DMS79 treated with DMSO at 0.1 percent for 48 hours (cell line): ENCODE measurements at places on chromosomes 2 and 18.

DNA sequence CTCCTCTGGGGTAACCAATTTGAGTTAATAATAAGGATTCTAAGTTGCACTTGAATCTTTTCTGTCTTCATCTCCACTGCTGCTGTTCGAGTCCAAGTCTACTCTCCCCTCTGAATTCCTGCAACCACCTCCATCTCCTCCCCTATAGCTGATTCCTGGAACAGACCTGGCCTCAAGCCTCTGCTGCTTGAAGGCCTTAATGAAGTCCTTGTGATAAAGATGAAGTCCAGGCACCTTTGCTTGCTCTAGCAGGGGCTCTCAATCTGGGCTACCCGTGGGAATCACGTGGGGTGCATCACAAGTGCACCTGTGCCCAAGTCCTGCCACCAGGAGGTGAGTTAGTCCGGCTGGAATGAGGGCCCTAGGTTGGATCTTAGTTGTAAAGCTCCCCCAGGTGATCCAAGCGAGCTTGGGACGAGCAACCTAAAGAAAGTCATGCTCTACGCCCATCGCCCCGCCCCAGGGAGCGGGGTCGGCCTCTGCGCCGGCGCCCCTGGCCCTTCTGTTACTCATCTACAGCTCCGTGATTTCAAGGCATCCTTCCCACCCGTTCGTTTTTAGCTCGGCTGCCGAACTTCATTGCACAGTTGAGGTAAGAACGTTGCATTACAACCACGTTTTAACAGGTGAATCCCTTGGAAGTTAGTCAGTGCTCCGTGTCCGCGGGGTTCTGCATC is 905 bp upstream of the IAH1 start:
- no peak for DNase-seq

DNA sequence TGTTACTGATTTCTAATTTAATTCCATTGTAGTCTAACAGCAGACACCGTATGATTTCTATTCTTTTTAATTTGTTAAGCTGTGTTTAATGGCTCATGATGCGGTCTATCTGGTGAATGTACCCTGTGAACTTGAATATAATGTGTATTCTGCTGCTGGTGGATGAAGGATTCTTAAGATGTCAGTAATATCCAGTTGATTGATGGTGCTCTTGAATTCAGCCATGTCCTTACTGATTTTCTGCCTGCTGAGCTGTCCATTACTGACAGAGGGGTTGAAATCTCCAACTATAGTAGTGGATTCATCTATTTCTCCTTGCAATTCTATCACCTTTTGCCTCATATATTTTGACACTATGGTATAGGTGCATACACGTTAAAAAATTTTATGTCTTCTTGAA is 373.3 kb upstream of the RAB12 start:
- DNase-seq: no peak

- DNase-seq: no peak
Measured at GRCh38 chr2:184197413-184197812, 400.9 kb upstream of the ZNF804A start.

GRCh38 chr2:172428832-172429210 is 1.4 kb downstream of the ITGA6 start:
- DNase-seq: peak; percentile 78

GRCh38 chr18:46310258-46310657 is 206.1 kb downstream of the HAUS1 start:
- peak; percentile 38 for DNase-seq

- no peak for DNase-seq
Measured at GRCh38 chr2:218857371-218858137, 2.1 kb upstream of the WNT6 start.

GRCh38 chr2:239368321-239368720 is 32.5 kb downstream of the HDAC4 start:
- no peak for DNase-seq

GRCh38 chr18:46275370-46275769 is 171.2 kb downstream of the HAUS1 start:
- DNase-seq: no peak

- DNase-seq: no peak
Measured at GRCh38 chr2:47611771-47612170, 171.2 kb upstream of the MSH6 start.

- DNase-seq: no peak
Measured at GRCh38 chr2:213279116-213279620, 5.1 kb upstream of the SPAG16 start.

DNA sequence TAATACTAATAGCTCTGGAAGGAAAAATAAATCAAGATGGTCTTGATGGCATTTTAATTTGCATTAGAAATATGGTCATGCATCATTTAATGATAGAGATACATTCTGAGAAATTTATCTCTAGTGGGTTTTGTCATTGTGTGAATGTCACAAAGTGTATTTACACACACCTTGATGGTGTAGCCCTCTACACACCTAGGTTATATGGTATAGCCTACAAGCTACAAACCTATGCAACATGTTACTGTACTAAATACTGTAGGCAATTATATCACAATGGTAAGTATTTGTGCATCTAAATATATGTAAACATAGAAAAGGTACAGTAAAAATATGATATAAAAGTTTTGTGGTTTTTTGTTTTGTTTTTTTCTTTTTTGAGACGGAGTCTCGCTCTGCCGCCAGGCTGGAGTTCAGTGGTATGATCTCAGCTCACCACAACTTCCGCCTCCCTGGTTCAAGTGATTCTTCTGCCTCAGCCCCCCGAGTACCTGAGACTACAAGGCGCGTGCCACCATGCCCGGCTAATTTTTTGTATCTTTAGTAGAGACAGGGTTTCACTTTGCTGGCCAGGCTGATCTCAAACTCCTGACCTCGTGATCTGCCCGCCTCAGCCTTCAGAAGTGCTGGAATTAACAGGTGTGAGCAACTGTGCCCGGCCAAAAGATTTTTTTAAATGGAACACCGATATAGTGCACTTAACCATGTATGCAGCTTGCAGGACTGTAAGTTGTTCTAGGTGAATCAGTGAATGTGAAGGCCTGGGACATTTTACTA is 83.7 kb upstream of the UBXN4 start:
- DNase-seq: no peak

DNA sequence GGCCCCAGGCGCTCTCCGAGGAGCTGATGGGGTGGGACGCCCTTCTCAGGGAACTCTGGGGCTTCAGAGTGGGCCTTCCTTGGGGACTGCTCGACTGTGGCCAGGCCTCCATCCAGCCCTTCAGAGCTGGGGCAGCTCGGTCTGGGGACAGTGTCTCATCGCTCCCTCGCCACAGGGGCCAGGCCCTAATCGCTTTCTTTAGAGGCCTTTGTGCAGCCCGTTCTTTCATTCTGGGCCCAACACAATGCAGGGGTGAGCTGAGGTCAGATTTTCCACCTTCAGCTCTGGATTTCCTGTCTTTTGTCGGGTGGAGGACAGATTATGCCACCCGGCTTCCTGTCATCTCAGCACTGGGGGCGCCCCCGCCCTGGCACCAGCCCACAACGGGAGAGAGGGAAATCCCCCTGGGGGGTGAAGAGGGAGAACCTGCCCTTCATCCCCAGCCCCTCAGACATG is 25.2 kb downstream of the MYCN start:
- DNase-seq: no peak

DNA sequence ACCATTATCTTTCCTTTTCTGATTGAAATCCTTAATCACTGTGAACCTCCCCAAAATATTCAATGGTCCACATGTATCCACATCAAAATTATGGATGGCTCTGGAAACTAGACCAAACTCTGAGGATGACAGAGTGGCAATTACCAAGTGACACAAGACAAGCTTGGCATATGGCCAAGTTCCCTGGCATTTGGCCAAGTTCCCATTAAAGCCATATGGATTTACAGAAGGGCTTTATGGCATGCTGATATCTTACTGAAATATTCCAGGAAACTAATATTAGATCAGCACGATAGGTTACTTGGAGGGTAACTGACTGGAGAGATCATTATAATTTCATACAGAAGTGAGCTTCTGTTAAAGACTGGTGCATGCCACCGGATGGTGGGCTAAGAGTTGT is 21.9 kb upstream of the CERS6 start:
- peak; percentile 26 for DNase-seq

- DNase-seq: no peak
Measured at GRCh38 chr2:175350105-175350504, 168.6 kb upstream of the ATP5MC3 start.

GRCh38 chr2:215486291-215487001 is 50.6 kb upstream of the FN1 start:
- DNase-seq: no peak

- DNase-seq: no peak
Measured at GRCh38 chr18:41842886-41843285, 112.1 kb upstream of the PIK3C3 start.
